ENCODE measurements at places on chromosomes 2 and 18.

DNA sequence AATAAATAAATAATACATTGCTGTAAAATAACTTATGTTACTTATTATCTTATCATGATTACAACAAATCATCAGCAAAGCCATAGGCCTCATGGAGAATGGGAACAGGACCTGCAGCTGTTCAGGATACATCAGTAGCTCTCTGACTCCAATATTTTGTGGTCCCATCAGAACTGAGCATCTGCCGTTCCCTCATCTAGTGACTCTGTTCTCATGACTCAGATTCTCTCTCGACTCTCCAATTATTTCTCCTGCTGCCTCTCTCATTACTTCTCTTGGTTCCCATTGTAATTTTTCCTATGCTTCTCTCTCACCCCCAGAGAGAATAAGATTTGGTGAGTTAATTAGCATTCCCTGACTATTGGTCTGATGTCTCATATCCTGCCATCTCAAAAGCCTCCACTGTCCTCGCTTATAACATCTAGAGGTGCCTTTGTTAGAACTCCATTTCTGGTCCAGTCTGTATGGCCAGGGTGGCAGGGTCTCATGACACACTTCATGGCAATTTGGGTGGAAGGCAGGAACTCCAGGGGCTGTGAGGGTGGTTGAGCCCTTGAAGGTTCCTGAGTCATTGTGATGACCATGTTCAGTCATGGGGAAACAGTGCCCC lies 78.0 kb upstream of the TANC1 start:
- no peak for DNase-seq

GRCh38 chr2:229196448-229196847 lies 74.6 kb downstream of the PID1 start:
- DNase-seq = no peak

DNA sequence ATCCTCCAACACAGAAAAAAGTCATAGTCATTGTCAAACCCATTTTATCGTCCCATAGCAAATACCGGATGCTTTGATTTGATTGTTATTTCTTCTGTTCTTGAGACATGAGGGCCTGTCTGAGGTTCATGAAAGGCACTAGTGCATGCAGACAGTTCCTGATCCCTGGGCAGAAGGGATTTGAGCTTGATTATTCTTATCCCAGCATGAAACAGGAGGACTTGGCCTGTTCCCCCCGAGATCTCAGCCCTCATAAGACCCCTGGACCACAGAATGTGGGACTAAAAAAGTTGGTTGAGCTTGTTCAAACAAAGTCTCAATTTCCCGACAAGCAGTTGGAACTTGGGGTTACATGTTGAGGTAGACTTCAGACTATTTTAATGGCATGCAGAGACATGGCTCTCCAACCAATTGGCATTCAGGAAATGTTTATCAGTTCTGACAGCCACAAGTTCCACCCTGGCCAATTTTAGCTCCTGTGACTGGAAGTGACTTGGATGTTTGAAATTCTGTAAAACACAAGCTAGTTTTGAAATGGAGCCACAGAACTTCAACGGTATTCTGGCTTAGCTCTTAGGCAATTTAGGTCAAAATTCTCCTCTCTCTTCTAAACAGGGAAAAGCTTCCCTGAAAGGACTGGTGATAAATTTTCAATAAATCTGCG lies 366.9 kb upstream of the SLC14A2 start:
- DNase-seq = no peak

DNA sequence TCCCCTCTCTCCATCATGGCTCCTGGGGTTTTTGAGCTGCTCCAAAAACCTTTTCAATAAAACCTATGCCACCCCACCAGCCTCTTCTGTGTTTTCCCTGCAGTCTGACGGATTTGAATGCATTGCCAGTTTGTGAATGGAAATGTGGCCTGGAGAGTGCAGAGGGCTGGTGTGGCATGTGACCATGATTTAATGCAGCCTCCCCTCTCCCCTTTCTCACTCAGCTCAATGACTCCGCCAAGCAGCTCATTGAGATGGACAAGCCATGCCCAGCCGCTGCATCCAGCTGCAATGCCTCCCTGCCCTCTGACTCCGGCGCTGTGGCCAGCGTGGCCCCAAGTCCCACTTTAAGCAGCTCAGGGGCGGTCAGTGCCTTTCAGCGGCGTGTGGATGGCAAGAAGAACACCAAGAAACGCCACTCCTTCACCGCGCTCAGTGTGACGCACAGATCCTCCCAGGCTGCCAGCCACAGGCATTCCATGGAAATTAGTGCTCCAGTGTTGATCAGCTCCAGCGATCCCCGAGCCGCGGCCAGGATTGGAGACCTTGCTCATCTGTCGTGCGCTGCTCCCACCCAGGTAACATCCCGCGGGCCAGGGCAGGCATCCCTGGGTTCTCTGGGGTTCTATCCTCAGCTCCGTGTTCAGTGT lies 215.3 kb downstream of the SEPTIN10 start:
- no peak for DNase-seq

- DNase-seq = no peak
These were observed 135.9 kb upstream of the ID2 start for GRCh38 chr2:8545695-8546611.

DNA sequence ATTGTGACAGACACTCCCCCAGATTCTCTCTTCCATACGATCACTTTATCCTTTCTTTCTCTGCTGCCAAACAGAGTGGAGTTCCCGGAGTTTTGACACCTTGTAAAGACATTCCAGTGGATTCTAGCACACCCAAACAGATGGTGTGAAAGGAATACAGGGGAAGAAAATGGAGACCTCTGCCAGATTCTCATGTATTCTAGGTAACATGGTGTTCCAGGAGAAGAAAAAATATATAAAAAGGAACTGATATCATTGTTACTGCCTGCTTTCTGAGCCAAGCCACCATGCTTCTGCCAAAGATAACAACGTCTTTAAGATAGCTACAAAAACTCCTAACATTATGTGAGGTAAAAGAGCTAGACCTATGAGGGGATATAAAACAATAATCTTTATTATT lies 136.5 kb downstream of the TXNL1 start:
- no peak for DNase-seq

Data from caudate nucleus (tissue), 63 donors.